ENCODE measurements at places on chromosomes 1 and 21.
A peak's percentile ranks its signal among the peaks of the same experiment; 100 is the strongest.

DNA sequence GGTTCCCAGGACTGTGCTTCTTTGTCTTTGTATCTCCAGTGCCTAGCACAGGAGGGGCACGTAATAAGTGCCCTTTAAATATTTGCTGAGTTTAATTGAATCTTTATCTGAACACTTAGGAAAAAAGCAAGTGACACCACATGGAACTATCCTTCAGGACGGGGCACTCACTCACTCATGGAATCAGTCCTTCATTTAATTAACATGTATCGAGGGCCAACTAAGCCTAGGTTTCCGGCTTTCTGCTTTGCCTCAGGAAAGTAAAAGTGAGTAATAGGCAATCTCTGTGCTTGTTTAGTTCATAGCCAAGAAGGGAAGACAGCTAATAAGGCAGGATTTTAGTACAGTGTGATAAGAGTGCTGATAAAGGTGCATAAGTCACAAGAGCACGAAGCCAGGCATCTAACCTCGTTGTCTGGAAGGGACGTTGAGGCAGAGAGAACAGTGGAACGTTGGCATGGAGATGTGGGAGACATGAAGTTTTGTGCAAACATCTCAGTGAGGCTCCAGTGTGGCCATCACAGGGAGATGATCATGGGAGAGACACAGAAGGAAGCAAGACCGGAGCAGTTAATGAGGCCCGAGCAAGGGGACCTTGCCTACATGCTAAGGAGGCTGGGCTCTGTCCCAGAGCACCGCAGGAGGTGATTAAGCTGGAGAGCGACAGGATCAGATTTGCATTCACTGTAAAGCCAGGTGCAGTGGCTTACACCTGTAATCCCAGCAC is 54.1 kb upstream of the TRIM67 start:
- no peak for DNase-seq

DNA sequence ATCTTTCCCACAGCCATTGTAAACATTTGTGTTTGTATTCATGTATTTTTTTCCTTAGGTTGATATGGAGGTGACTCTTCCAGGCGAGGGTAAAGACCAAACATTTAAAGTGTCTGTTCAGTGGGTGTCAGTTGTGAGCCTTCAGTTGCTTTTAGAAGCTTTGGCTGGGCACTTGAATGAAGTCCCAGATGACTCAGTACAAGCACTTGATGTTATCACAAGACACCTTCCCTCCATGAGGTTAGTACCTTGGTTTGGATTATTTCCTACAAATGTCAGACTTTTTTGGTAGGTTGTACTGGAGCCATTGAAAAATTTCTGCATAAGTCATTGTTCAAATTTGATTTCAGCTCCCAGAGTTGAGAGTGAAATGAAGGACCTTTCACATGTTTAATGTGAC is 17.4 kb downstream of the AGO4 start:
- DNase-seq, result no peak

DNA sequence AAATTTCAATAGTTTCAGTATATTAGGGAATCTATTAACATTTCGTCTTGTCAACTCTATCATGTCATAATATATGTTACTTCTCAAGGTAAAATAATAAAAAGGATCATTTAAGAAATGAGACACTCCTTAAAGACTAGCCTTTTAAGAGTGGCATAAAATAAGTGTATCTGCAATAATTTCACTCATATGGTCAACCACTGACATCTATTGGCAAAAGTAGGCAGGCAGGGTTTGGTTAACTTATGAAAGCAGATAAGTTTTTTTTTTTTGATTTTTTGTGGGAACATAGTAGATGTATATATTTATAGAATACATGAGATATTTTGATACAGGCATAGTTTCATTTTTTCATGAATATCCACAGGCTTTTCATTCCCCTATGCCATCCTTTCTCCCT is 5.5 kb upstream of the RGS21 start:
- DNase-seq, result no peak

GRCh38 chr1:46204406-46204742 is 1.2 kb downstream of the LURAP1 start:
- no peak for DNase-seq

- no peak for DNase-seq
These were observed 9.8 kb upstream of the MTFR1L start for GRCh38 chr1:25809929-25810328.

DNA sequence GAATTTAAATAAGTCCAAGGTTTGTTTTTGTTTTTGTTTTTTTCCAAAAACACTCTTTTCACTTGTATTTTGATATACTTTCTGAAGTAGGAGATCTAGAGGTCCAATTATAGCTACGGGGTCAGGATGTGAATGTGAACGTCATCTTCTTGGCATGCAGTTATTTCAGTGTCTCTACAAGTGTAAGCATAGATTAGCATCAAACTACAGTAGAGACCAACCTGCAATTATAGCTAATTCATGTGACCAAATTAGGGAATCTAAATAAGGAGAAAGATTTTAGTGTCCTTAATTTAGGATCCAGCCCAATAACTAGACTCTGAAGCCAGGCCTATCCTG is 107.3 kb upstream of the PALMD start:
- no peak for DNase-seq

DNA sequence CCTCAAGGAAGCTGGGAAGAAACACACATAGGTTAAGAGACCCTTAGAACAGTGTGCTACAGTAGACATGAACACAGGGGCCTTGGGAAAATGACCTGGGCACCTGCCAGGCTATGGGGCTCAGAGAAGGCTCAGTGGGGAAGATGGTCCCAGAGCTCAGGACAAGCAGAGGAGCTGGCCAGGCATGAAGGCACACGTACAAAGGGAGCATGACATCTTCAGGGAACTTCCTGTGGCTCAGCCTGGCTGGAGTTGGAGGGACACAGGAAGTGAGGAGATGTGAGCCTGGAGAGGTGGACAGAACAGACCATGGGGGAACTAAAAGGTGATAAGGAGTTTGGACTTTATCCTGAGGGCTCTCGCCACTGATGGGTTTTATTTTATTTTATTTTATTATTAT is 3.8 kb upstream of the SLC50A1 start:
- DNase-seq, result no peak

DNA sequence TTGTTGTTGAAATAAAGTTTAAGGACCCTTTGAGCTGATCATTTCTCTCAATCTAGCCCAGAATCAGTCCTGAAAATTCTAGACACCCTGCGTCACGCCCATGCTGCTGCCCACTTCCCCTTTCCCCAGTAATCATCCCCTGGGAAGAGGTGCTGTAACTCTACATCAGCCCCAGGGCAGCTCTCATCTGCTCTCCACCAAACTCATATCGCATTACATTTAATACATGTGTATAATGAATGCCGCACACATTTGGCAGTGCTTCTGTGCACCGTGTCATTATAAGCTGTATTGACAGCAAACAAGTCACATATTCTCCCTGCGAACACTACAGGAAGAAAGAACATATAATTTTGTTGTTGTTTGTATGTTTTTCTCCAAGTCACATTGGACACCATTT is 539.7 kb upstream of the DAB1 start:
- DNase-seq, result no peak

- peak; percentile 67 for DNase-seq
These were observed 53.2 kb downstream of the NCAM2 start for GRCh38 chr21:21051109-21052055.

GRCh38 chr1:102420034-102420433 is 423.3 kb upstream of the OLFM3 start:
- no peak for DNase-seq

DNA sequence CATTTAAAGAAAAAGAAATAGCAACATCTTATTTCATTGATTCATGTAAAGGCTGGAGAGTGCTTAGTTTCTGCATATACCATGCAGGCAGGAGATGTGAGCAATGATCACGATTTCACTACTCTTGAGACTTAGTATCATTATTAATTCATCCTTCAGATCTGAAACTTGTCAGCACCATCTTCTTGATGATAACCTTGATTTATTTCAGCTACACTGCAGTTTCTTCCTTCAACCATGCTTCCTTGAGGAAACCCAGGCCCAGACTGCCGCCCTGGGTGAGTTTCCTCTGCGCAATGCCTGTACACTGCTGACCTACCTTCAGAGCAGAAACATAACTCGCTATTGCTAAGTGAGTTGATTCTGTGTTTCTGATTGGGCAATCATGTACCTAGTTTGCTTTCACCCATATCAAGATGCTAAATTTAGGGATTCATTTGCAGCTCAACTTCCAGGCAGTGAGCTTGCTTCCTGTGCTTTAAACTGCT is 13.5 kb upstream of the BCL10 start:
- no peak for DNase-seq

GRCh38 chr1:109498161-109498801 is 4.4 kb downstream of the CYB561D1 start:
- DNase-seq, result no peak

DNA sequence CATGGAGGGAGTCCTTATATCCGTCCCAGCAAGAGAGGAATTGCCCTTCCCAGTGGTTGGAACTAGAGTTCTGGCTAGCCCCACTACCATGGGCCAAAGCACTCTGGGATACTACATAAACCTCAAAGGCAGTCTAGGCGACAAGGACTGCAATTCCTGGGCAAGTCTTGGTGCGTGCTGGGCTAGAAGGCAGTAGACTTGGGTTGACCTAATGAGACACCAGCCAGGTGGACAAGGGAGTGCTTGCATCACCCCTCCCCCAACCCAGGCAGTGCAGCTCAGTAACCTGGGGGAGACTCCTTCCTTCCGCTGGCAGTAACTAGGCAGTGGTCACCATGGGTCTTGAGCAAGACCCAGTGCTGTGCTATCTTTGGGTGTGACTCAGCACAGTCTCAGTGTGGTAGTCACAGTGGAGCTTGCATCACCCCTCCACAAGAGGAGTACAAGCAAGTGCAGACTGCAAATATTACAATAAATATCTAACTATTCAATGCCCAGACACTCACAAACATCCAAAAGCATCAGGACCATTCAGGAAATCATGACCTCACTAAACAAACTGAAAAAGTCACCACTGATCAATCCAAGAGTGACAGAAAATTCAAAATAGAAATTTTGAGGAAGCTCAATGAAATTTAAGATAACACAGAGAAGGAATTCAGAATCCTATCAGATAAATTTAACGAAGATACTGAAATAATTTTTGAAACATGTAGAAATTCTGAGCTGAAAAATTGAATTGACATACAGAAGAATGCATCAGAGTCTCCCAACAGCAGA is 84.7 kb upstream of the LYPLAL1 start:
- peak; percentile 95 for DNase-seq

- DNase-seq, result no peak
These were observed 1383.7 kb downstream of the MRPL39 start for GRCh38 chr21:24223624-24224023.

DNA sequence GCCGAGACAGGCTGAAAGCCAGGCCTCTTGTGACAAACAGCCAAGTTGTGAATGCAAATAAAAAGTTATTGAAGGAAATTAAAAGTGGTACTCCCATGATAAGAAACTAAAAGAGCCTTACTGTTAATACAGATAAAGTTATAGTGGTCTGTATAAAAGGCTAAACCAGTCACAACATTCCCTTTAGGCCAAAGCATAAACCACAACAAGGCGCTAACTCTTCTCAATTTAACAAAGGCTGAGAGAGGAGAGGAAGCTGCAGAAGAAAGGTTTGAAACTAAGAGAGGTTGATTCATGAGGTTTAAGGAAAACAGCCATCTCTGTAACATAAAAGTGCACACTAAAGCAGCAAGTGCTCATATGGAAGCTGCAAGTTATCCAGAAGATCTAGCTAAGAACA is 10.7 kb downstream of the C1orf105 start:
- DNase-seq, result no peak
